ENCODE measurements at places on chromosomes 3 and 15.

- DNase-seq: no peak
Measured at GRCh38 chr3:171640520-171641412, 169.5 kb downstream of the PLD1 start.

DNA sequence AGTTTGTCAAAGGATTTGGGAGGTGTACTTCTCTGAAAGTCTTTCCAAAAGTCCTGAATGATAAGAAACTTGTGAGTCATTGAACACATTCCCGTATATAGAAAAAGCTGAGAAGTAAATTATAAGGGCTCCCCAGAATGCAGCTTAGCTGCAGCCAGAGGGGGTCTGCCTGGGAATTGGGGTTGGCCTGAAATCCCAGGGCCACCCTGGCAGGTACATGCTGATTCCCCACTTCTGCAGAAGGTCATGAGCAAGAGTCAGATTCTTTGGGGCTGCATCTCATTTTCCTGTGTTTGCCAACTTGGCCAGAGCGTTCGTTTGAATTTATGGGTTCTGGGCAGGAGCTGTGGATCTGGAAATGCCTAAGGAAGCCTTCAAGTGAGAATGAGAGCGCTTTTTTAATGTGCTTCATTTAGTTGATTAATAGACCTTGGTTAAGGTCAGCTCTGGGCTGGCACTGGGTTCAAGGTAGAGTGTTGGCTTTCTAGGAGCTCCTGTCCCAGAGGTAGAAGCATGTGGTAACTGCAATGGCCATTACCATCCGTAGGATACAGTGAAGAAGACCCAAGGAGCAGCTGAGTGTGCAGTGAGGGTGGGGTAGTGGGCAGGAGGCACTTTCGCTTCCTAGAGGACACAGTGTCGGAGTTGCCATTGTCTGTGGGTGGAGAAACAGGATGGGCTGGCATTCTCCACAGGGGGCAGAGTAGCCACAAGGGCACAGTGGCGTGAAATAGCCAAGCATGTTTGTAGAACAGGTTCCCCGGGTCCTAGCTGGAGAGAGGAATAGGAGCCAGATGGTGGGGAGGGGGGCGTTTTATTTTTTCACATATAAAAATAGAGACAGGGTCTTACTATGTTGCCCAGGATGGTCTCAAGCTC is 3.2 kb downstream of the SLC6A6 start:
- DNase-seq: no peak

- no peak for DNase-seq
Measured at GRCh38 chr15:64767203-64767602, 8.2 kb downstream of the RBPMS2 start.

- no peak for DNase-seq
Measured at GRCh38 chr15:56877255-56877970, 41.0 kb upstream of the TCF12 start.

GRCh38 chr3:15399970-15400369 is 27.4 kb downstream of the METTL6 start:
- DNase-seq: peak; percentile 7

- DNase-seq: no peak
Measured at GRCh38 chr15:23403550-23403949, 43.5 kb downstream of the GOLGA6L2 start.

DNA sequence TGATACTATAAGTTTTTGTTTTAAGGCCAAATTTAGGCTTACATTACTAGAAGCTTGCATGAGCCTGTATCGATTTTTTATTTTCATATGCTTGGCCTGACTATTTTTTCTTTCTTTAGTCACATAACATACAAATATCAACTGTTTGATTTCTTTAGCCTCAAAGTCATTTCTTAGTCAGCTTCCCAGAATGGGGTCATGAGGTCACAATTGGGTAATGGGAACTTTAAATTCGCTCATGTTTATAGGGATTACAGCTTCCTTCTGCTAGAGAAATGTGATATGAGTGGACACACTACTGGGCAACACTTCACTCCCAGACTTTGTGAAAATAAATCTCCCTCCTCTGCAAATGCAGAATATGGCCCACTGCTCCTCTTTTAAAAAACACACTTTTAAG is 9.1 kb upstream of the TIPARP start:
- DNase-seq: no peak

DNA sequence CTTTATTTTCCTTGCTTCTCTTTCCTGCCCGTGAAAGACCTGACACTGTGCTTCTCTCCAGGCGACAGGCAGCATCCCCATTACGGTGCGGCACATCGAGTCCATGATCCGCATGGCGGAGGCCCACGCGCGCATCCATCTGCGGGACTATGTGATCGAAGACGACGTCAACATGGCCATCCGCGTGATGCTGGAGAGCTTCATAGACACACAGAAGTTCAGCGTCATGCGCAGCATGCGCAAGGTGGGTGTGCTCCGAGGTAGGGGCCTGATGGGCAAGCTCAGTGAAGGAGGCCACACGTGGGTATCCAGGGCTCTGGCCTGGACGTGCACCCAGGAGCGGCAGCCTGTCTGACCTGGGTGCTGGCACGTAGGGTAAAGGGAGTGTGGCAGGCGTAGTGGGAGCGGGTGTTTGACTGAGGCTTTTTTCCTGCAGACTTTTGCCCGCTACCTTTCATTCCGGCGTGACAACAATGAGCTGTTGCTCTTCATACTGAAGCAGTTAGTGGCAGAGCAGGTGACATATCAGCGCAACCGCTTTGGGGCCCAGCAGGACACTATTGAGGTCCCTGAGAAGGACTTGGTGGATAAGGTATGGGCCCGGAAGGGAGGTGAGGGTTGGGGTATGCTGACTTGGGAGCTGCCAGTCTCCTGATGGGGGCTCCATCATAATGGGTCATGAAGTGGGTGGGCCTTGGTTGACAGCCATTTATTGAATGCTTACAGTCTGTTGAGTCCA is 8.2 kb upstream of the PODXL2 start:
- DNase-seq: no peak

- no peak for DNase-seq
Measured at GRCh38 chr3:126342991-126343648, 14.1 kb downstream of the KLF15 start.

DNA sequence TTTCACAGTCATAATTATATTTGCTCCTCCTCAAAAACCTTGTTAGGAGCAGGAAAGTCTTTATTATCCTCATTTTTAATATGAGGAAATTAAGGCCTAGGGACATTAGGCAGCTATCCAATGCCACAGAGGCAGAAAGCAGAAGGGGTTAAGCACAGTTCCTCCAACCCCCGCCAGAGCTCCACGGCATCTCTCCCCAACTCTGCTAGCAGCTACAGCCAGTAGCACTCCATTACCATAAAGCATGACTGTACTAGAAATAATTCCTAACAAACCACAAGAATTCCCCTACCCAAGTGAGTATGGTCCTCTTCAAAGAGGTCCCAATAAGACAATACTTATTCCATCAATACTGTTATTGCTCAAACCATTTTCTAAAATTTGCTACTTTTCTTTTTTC is 9.8 kb downstream of the HEG1 start:
- no peak for DNase-seq

GRCh38 chr3:160719710-160720109 is 36.3 kb upstream of the PPM1L start:
- no peak for DNase-seq

- DNase-seq: peak; percentile 32
Measured at GRCh38 chr15:51776952-51777569, 25.7 kb downstream of the TMOD2 start.

DNA sequence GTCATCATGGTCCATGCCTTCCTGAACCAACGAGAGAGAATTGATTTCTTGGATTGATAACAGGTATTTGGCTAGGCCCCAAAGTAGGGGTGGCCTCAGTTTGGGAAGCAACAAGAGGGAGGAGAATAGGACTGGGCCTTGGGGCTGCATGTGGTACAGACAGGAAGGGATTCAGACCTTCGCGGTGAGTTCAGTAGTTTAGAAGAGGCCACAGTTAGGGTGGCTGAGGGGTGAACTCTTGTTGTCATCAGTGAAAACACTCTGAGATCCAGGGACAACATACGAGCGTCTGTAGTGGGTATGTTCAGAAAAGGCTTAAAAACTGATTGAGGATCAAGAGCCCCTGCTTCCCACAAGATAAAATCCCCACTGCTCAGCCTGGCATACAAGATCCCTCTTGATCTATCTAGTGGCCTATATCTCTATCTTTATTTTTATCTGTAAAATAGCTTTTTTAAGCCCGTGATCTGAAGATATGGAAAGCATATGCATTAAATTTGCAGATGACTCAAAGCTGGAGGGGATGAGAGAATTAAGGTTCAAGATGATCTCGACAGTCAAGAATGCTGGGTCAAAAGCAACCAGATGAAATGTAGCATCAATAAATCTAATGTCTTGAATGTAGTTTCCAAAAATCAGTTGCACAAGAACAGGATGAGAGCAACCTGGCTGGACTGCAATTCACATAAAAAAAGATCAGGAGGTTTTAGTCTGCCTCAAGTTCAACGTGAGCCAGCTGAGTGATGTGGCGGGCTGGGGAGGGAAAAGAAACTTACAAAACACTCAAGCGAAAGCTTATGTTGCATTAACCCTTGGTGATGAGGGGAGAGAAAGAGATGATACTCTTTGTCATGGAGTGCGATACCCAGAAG is 221.1 kb upstream of the TLE3 start:
- no peak for DNase-seq

DNA sequence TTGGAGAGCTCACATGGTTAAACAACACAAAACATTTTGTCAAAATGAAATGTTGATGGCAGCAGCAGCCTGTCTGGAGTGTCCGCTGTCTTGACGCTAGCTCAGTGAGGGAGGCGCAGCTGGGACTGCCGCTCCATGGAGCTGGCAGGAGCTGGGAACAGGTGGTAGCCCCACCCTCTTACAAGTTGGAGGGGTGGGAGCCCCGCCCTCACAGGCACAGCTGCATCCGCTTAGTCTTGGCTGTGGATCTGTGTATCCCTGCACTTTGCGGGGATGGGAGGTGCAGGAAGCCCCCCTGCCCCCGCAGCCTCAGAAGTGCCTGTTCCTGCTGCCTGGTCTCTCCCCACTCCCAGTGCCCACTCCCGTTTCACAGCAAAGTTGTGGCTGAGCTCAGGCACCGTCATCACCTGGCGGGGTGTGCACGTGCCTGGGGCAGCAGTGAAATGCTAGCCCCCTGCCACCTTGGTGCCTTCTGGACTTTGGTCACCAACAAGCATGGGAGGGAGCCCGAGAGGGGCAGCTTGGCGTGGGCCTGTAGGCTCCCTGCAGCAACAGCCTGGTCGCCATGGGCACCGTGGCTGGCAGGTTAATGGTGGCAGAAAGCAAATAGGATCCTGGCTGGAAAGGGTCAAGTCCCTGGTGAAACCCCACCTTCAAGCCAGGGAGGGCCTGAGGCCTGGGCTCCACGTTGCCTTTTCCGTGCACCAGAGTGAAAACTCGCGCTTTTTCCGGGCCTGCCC is 53.8 kb upstream of the CADM2 start:
- DNase-seq: no peak

- no peak for DNase-seq
Measured at GRCh38 chr3:149080699-149081091, 5.6 kb downstream of the HLTF start.

DNA sequence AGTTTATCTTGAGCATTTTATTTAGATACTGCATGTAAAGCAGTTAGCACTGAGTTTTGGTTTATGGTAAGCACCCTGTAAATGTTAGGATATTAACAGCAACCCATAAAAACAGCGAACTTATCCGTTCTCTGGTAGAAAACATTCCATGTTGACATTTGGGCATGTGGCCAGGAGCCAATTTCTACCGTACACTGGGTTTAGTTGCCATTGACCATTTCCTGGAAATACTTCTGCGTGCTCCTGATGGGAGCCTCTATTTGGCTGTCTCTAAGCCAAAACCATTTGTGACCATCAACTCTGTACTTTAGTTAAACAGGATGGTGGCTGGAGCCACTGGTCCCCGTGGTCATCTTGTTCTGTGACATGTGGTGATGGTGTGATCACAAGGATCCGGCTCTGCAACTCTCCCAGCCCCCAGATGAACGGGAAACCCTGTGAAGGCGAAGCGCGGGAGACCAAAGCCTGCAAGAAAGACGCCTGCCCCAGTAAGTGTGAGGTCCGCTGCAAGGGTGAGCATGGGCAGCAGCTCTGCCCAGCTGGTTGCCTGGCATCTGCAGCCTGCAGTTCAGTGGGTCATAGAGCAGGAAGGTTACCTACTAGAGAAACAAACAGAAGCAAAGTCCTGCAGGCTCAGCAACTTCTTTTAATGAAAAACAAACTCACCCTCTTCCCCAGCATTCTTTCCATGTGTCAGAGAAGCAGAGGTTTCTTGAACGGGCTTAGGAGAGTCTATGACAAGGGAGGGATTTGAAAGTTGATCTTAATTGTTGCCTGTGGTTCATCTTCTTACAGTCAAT is 7.1 kb downstream of the THBS1 start:
- no peak for DNase-seq

DNA sequence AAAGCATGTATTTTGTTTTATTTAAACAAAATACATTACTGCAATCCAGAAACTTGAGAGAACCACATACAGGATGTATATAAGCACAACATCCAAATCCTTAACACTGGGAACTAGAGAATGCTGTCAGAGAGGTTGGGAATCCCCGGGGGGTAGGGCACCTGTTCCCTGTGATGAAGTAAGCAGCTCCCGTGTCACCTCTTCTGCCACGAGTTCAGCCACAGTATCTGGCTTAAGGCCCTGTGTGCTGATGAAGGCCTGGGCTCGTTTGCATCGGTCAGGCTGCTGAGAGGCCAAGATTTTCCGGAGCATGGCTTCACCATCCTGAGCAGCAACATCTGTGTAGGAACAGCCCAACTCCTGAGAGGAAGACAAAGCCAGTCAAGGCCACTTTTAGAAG is 36.4 kb downstream of the EIF3J start:
- DNase-seq: no peak

- no peak for DNase-seq
Measured at GRCh38 chr3:103653996-103654395, 1219.2 kb downstream of the ZPLD1 start.

DNA sequence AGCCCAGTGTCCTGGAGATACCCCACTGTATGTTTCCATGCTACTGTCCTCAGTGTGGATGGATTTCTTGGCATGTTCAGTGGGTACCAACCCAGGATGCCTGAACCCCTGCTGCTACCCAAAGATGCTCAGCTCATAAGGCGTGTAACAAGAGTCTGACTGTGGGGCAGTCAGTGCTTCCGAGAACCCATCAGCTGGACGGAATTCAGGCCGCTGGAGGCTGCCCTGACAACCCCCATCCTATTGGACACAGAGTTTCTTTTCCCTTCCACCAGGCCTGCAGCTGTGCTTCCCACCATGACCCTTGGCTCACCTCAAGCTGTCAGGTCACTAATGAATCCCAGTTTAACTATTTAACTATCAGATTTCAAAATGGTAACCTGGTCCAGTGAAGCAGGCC is 224.1 kb upstream of the FEZF2 start:
- DNase-seq: no peak

GRCh38 chr15:31298707-31299172 is 27.9 kb upstream of the KLF13 start:
- no peak for DNase-seq

GRCh38 chr3:190172751-190173150 is 52.1 kb upstream of the P3H2 start:
- DNase-seq: no peak

- DNase-seq: no peak
Measured at GRCh38 chr3:183265157-183265642, 12.1 kb downstream of the B3GNT5 start.
